ENCODE measurements at places on chromosomes 2 and 18.

DNA sequence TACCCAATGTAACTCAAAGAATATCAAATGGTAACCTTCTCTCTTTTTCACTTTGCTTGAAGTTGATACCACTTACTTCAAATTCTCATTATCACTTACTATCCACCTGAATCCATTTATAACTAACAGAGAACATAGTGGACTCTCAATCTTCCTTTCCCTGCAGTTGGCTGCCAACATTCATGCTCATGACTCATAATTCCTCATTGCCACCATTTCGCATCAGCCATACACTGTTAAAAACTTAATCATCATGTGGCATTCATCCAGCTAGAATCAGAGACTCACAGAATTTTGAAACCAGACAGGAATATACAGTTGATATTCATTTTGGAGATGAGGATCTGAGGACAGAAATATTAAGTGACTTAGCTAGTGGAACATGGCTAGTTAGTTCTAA lies 56.8 kb downstream of the SLC4A10 start:
- peak; percentile 59 for DNase-seq

DNA sequence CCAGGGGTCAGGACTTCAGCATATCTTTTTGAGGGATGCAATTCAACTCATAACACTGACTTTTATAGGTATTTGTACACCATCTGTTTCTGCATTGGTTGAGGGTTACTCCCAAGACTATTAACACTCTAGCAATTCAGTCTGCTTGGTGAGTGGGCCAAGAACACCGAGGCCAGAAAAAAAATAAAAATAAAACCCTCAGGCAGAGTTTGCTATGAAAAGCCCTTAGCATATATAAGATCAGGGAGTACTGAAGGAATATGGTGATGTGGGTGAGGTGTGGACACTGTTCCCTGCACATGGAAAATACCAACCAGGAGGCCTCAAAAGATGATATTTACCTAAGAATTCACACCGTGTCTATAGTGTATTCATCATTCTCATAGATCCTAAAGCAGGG lies 383.2 kb upstream of the UBE2E3 start:
- DNase-seq: no peak

GRCh38 chr2:174117951-174118930 lies 130.1 kb downstream of the OLA1 start:
- DNase-seq: peak; percentile 76

DNA sequence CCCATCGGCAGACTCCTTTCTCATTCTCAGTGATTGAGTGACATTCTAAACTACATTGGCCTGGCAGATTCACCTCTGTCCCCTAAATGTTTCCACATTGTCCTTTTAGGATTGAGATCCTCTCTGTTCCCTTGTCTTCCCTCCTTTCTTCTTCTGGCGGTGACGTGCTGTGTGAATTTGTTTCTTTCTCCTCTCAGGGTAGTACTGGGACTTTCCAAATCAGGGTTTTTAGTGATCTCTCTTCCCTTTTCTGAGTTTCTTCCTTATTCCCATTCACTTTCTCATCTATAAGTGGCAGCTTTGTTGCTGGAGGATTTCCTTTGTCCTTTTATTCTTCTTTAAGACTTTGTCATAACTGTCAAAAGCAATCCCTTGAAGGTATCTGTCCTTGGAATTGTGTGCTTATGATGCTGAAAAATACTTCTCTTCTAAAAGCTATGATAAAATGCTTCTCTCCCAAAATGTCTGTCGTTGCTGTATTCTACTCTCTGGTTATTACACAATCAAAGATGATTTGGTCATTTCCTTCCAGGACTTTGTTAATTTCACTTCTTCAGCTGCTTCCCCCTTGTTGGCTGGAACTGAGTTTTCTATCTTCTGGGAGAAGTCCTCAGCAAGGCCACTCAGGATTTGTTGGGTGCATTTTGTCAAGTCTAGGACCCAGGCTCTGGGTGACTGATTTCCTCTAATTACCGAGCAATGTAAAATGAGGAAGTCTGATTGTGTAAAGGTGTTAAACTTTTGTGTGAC lies 4.9 kb upstream of the IL1B start:
- DNase-seq: no peak

GRCh38 chr18:63951302-63951705 lies 2.2 kb downstream of the HMSD start:
- peak; percentile 59 for DNase-seq

DNA sequence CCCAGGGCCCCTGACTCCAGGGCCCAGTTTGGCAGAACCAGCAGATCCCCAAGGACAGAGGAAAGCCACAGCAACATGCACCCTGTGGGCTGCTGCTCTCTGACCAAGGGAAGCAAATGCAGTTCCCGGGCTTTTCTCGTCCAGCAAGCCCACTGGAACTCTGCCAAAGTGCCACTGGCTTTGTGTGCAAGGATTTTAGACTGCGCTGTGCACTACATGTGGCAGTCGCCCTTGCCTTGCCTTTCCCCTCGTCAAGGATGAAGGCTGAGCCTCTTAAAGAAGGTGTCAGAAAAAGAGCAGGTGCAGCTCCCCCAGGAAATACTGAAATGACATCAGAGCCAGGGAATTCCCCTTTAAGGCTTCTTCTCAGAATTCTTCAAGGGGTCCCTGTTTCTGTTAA lies 199.2 kb downstream of the TFCP2L1 start:
- no peak for DNase-seq

DNA sequence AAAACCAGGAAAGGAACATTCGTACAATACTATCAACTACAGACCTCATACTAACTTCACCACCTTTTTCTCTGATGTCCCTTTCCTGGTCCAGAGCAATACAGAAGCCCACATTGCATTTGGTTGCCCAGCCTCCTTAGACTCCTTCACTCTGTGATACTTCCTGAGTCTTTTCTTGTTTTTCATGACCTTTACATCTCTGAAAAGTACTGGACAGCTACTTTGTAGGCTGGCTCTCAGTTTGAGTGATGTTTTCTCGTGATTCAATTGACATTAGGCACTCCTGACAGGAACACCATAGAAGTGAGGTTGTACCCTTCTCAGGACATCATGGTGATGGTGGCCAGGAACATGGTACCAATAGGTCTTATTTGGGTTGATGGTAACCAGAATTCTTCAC lies 185.9 kb upstream of the SLC39A10 start:
- DNase-seq: no peak

- no peak for DNase-seq
Observed at GRCh38 chr2:191660575-191660974, 17.4 kb upstream of the NABP1 start.

GRCh38 chr2:27805180-27805579 lies 33.7 kb downstream of the MRPL33 start:
- no peak for DNase-seq

DNA sequence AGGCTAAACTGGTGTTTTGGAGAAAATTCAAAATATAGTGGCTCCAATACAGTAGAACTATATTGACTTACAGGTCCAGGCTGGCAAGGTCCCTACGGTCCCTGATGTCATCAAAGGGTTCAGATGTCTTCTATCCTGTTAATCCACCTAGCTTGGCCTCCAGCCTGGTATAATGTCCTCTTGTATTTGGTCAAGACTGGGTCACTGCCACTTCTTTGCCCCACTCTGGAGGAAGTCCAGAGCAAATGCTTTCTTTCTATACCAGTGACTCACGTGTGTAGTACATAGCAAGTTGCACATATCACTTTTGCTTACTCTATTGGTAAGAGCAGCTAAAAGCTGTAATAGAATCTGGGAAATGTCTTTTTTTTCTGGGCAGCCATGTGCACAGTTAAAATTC lies 80.8 kb downstream of the LCLAT1 start:
- peak; percentile 13 for DNase-seq

GRCh38 chr2:235382179-235382578 lies 111.7 kb upstream of the AGAP1 start:
- no peak for DNase-seq

- peak; percentile 49 for DNase-seq
Observed at GRCh38 chr2:102839668-102840388, 78.0 kb downstream of the TMEM182 start.

GRCh38 chr2:33897741-33898140 lies 298.6 kb upstream of the FAM98A start:
- DNase-seq: no peak

DNA sequence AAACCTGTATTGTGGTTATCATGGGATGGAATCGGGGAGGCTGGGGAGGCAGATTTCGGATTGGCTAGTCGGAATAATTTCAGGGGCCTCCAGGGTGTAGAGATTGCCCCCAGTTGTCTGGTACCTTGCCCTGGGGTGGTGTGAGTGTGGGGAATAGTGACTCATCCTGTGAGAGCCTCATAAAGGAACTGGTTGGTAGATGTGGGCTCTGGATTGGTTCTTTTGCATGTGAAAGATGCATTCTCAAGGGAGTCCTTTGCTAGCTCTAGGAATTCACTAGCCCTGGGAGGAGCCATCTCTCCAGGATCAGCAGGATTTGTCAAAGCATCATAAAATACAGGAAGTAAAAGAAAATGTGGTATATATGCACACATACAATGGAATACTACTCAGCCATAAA lies 331.6 kb downstream of the SETBP1 start:
- no peak for DNase-seq

DNA sequence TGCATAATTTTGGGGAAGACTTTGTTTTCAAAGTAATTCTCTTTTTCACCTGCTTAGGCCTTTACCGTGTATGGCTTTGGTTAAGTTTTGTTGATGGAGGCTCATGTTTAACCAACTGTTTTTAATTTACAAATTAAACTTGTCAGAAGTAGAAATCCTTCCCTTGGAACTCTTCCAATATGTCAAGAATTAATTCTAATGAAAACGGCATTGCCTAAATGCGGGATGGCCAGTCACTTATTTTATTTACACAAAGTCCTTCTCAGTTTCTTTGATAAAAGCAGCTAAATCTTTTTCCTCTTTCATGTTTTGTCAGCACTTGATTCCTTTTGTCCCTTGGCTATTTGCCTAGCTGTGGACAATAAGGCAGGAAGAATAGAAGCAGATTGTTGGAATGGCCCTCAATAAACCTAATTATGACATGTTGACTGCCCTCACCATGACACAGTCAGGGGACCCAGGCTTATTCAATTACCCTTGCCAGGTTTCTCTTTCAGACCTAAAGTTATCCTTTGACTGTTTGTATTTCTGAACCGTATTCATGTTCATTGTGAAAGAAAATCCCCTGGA lies 26.3 kb downstream of the PAX3 start:
- DNase-seq: no peak

GRCh38 chr2:229422063-229422462 lies 151.0 kb upstream of the PID1 start:
- no peak for DNase-seq

DNA sequence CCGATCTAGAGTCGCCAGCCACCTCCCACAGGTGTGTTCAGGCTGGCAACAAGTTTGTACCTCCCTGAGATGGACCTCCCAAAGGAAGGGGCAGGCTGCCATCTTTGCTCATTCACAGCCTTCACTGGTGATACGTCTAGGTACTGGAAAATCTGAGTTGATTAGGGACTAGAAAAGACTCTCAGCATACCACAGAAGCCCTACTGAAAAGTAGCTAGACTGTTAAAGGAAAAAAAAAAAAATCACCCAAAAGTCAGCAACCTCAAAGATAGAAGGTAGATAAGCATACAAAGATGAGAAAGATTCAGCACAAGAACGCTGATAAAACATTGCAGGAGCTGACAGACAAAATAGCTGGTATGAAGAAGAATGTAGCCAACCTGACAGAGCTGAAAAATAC lies 128.6 kb upstream of the WDR75 start:
- no peak for DNase-seq

DNA sequence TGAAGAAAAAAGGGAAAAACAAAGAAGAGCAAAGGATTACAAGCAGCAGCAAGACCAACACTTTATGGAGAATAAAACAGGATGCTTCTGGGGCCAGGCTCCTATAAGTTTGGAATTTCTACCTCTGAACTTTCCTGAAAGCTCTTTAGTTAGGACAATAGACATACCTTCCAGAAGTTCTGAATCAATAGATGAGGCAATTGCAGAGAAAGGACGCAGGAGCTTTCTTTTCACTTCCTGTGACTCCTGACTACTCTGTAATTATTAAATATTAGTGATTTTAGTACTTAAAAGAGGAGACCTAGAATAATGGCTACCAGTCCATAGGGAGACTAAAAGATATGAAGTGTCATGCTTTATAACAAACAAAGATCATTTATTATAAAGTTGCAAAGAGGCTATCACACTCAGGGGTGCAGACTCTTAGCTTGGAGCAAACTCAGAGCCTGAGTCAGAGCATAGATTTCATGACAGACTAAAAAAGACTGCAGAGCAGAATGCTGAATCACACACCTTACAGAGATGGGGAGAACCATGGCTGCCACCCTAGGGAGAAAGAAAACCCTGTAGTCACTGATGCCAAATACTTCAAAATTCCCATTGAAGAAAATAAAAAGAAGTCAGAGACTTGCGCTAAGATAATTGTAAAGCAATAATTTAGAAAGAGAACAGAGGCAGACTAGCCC lies 52.5 kb upstream of the FAM136A start:
- DNase-seq: no peak

DNA sequence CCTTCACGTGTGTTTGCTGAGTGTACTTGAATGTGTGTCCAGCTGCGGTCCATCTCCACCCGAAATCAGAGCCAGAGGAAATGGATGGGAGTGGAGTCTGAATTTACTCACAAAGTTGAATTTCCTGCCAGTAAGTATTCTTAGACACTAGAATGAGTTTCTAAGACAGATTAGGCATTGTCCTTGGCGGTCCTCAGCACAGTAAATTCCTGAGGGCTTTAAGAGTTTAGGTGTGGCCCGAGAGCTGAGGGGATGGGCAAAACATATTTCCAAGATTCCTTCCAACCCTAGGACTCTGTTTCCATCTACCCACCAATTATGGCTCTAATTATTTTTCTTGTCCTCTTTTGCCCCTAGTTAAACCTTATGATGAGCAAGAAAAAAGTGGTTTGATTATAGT lies 90.3 kb upstream of the PHLPP1 start:
- DNase-seq: no peak

DNA sequence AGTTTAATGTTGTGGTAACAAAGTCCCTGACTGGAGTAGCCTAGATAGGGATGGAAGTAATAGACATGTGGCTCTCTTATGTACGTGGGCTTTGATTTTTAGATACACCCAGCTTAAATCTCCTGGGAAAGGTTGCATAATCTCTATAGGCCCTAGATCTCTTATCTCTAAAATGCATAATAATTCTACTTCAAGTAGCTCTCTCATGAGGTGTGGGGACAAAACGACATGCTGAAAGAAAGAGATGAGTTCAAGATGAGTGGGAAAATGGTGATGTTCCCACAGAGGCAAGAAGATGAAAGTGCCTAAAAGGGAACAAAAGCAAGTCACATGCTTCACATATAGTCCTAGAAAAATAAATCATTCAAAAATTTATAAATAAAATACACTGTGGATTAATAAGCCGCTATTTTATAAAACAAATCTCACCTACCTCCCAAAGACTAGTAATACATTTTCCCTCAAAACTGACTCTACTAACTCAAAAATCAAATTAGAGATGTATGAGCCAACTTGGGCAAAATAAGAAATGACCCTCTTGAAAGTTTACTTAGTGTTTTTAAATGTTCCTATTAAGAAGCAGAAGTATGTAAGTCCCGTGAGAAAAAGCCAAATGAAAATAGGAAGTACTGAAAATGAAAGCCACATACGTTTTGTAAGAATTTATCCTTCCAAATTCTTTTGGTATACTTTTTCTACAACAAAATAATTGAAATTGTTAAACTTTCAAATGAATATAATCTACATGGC lies 148.2 kb upstream of the ITGA4 start:
- DNase-seq: no peak

- DNase-seq: no peak
Observed at GRCh38 chr2:196253116-196253480, 81.7 kb upstream of the STK17B start.

- DNase-seq: no peak
Observed at GRCh38 chr18:6561862-6562291, 147.2 kb upstream of the L3MBTL4 start.
